ENCODE measurements at places on chromosomes 4 and X.

DNA sequence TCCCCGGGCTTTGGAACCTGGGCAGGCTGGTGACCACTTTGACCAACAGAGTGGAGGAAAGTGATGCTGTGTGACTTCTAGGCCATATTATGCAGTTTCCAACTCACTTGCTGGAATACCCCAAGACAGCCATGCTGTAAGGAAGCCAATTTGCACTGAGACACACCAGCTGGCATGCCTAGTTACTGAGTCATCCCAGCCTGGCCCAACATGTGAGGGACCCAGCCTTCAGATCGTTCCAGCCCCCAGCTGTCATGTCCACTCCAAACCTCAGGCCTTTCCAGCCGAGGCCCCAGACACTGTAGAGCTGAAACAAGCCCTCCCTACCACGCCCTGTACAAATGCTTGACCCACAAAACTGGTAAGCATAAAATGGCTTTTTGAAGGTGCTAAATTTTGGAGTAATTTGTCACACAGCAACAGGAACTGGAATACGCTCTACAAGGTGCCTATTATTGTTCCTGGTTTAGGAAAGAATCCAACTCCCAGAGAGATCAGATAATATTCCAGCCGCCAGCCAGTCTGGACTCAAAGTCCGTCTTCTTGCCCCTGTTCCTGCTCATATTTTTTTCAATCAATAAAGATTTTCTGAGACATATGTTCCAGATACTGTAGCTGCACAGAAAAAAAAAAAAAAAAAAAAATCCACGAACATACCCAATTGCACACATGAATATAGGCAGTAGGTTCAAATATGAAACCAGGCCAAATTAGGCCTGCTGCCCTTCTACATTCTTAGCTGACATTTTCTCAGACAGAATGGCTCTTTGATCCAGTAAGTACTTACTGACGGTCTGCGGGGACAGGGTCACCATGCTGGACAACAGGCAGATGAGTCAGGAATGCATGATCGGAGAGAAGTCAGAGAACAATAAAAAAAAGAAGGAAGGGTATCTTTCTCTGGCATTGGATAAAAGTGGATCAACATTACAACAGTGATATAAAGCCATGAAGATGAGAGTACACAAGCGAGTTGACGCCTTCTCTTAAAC is 35.1 kb downstream of the SH3KBP1 start:
- DNase-seq = no peak

GRCh38 chr4:41835321-41835995 is 86.9 kb upstream of the PHOX2B start:
- no peak for DNase-seq

- DNase-seq = no peak
Measured at GRCh38 chr4:129218360-129218759, 122.4 kb downstream of the C4orf33 start.

GRCh38 chr4:82989575-82990429 is 20.8 kb downstream of the LIN54 start:
- DNase-seq = no peak

- no peak for DNase-seq
Measured at GRCh38 chr4:168769837-168770236, 240.2 kb downstream of the CBR4 start.

Measured in suprapubic skin (tissue), 4 donors.